NCI-H345 (cell line): ENCODE measurements at places on chromosomes 1 and 21.

DNA sequence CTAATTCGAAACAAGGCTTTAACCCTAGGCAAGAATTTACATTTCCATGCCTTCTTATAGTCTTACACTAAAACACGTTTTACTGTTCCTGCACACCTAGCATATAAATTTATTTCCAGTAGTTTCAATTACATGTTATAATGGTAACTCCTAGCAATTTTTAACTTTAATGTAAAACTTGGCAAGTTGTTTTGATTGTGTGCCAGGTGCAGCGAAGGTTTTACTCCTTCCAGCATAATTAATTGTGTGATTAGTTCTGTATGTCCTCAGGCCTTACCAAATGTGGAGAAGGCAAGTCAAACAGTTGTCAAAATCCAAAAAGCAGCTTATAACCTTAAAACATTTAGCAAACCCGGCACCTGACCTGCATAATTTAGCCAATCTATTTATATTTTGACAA, 114.8 kb downstream of the KCNK1 start:
- DNase-seq: no peak

- DNase-seq: peak; percentile 83
Measured at GRCh38 chr1:151024540-151025146, 11.7 kb upstream of the BNIPL start.

DNA sequence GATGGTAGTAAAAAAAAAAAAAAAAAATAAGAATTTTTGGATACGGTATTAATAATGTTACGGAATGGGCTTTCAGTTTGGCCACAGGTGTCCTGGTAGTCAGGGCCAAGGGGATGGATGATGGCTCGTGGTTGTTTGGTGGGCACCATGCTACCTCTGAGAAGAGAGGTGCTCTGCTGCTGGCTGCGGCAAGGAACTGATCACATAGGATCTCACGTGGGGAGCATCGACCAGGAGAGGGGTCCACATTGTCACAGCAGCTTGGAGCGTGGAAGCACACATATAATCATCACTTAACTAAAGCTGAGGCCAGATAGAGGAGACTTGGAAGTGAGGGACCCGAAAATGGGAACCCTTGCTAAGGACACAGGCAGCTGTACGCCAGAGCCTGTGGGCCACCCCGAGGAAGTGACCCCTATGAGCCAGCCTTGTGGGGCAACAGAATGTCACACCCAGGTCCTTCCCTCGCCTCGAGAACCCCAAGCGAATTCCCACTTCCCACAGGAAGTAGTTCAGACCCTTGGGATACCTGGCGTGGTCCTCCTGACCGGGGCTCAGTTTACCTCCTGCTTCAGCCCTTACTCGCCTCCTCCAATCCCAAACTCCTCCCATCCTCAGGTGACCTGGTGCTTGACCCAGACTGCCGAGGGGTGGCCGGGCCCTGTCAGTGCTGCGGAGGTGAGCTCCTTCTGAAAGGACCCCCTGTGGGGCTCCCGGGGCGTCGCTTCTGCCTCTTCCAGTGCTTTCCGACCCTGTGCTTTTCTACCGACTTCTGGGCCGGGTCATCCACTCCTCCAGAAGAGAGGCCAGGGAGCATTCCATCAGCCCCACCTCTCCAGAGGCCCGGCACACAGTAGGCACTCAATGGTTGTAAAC, 222.0 kb downstream of the CAMTA1 start:
- no peak for DNase-seq

GRCh38 chr1:39406533-39407450, 84.6 kb upstream of the BMP8A start:
- DNase-seq: no peak

- DNase-seq: no peak
Measured at GRCh38 chr21:42572906-42573495, 59.3 kb downstream of the SLC37A1 start.

GRCh38 chr1:106768501-106768900, 288.0 kb upstream of the PRMT6 start:
- DNase-seq: no peak

- no peak for DNase-seq
Measured at GRCh38 chr1:231134624-231135023, 27.2 kb upstream of the TRIM67 start.

- DNase-seq: no peak
Measured at GRCh38 chr1:180258290-180258689, 28.2 kb downstream of the LHX4 start.

GRCh38 chr1:107829036-107829770, 135.8 kb downstream of the VAV3 start:
- DNase-seq: peak; percentile 4

GRCh38 chr1:94592571-94592920, 51.0 kb upstream of the F3 start:
- DNase-seq: no peak

- DNase-seq: no peak
Measured at GRCh38 chr1:49294539-49294938, 517.8 kb upstream of the BEND5 start.

DNA sequence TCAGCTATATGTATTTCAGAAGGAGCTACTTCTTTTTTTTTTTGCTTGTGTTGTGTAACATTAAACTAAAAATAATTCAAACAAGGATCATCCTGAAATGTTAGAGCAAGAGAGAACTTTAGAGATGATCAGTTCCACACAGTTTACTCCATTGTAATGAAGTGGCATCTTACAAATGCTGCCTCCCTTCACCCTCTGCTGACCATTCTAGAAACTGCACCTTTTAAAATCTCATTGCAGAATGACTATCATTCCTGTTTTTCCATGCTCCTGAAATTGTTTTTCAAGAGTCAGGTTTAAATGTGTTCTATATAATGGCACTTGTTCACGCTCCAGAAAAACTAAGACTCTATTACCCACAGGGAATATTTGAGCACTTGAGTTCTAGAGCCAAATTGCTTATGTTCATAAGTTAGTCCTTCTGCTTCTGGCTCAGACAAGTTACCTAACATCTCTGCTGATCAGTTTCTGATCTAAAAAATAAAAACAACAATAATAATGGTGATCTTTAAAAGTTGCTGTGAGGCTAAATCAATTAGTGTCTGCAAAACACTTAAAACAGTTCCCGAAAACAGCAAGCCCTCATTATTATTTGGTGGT, 21.5 kb upstream of the SLC44A5 start:
- DNase-seq: peak; percentile 51

DNA sequence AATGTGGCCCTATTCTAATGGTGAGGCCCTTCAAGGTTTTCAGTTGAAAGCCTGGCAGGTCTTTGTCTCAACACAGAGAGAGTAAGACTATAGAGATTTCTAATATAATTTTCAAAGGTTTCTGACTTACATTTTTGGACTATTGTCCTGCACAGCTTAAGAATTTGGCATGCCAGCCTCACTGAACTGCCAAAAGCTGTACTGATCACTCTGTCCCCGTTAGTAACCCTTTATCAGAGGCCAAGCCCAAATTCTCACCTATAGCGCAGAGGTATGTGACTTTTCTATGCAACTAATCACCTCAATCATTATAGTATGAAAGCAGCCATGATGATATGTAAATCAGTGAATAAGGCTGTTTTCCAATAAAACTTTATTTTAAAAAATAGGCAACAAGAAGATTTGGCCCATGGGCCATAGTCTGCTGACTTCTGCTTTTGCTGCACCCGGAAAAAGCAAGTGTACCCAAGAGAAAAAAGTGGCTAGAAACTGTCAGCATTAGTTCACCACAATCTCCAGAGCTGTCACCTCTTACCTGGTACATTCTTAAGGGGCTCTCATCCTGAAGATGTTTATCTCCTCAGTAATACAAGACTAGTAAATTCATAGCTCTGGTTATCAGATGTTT, 85.4 kb downstream of the PIGK start:
- DNase-seq: no peak

DNA sequence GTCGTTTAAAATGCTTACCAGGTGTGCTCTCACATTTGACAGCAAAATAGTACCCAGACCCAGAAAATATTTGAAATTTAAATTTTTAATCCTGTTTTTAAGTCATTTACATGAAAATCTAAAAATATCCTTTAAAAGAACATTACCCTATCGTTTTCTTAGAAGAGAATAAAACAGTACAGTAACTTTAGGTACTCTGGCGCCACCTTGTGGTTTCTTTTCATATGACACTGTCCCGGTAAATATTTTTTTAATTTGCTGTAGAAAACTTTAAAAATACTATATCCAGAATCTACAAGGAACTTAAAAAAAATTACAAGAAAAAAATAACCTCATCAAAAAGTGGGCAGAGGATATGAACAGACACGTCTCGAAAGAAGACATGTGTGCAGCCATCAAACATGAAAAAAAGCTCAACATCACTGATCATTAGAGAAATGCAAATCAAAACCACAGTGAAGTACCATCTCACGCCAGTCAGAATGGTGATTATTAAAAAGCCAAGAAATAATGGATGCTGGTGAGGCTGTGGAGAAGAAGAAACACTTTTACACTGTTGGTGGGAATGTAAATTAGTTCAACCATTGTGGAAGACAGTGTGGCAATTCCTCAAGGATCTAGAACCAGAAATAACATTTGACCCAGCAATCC, 129.2 kb downstream of the RGS21 start:
- peak; percentile 33 for DNase-seq

DNA sequence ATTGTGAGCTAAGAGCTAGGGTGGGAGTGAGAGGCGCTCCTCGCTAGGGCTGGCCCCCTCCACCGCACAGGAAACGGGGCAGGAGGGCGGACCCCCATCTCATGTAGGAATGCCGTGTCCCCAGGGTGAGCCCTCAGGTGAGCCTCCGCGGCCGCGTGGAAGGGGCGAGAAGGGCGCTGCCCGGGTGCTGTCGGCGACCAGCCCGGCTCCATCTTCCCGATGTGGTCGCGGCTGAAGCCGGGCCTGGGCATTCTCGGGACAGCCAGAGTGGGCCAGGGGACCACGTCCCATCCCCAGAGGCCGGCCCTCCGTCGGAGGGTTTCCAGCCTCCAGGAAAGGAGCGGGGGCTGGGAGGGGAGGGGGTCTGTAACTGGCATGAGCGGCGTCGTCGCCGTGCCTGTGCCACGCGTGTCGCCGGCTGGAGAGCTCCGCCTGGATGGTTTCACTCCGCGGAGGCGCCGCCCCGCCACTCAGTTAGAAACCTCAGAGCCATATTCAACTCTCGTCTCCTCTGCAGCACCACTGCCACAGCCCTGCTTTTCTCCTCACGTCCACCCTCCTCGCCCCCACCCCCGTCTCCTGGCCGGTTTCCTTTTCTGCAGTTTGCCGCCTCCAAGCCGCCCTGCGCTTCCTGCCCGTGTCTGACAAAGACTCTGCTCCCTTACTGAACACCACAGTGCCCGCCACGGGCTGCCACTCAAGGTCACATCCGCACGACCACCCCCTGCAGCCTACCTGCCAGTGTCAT, at the start of gene TMEM269:
TSS of gene TMEM269 (plus strand) at position 46 of the 748 bp plus-strand sequence. CDS start 4,903 bp downstream, outside the sequence.
- DNase-seq: no peak

DNA sequence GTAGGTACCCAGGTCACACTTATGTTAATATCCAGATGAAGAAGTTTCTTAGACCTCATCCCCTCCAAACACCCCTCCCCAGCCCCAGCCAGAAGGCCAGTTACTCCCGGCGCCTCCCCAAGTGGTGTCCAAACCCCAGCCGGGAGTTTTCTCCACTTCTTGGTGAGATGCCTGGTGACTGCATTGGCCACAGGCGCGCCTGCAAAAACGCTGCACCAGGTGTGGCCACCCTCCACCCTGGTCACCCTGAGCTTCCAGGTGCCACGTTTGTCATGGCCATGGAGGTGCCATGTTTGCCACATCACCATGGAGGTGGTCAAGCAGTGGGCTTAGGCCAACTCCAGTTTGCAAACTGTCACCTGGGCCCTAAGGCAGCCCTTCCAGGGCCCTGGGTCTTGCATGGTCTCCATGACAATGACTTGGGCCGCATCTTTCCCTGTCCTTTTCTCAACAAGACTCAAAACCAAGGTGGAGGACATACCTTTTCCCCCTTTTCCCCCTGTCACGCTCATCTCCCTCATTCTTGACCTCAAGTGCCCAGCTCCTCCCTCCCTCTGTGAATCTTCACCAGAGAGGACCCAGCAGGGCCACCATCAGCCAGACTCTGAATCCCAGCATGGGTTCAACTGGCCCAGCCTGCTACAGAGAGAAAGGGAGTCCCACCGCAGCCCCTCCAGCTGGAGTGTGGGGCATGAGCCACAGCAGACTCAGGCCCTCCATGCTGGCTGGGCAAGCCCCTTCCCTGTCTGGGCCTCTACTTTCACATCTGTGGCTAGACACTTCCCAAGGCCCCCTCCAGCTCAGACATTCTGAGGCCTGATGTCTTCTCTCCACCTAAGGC, 125.9 kb upstream of the ZBTB40 start:
- DNase-seq: no peak

DNA sequence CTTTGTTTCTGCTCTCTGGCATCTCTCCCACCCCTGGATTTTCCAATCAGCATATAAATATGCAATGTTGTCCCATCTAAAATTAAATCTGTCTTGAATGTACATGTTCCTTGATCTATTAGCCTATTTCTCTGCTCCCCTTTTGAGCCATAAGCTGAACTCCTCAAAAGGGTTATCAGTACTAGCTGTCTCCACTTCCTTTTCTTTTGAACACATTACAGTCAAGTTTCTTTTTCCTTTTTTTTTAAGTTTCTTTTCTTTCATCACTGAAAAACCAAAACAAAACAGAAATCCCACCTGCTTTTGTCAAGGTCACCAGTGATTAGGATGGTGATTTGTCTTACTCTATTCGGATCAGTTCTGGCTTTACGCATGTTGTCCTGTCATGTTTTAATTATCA, 29.3 kb downstream of the XCL2 start:
- DNase-seq: no peak

- no peak for DNase-seq
Measured at GRCh38 chr1:85121744-85122143, 73.4 kb upstream of the MCOLN3 start.

GRCh38 chr1:25820247-25821111, 725 bp downstream of the MTFR1L start:
- peak; percentile 43 for DNase-seq

GRCh38 chr1:50603274-50604271, 180.3 kb upstream of the DMRTA2 start:
- DNase-seq: no peak

- peak; percentile 42 for DNase-seq
Measured at GRCh38 chr1:85628791-85629531, 48.4 kb downstream of the CCN1 start.

- DNase-seq: no peak
Measured at GRCh38 chr1:189782295-189782694, 695.4 kb downstream of the BRINP3 start.
